ENCODE measurements at places on chromosomes 13 and 19.

- no peak for DNase-seq
These were observed 170.1 kb downstream of the URI1 start for GRCh38 chr19:30112171-30112570.

DNA sequence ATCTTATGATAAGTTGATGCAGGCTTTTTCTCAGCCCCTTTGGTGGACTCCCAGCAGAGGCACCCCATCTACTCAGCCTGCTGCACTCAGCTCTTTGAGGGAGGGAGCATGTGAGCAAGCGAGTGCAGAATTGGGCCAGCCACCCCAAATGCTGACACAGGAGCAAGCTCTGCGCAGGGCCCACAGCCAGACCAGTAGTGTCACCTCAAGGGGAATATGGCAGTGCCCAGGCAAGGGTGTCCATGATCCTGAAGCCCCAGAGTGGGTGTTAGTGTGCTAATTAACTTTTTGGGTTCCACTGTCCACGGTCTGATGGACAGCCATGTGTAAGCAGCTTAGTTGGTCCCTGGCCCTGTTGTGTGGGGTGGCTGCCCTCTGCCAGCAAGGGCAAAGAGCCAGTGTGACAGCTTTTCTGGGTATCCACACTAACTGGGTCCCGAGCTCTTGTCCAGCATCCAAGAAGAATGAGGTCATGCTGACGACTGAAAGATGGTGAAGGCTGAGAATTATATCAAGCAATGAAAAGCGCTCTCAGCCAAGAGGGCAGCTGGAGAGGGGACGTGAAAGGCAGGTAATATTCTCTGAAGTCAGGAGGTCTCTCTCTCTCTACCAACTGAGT, 898.3 kb upstream of the PCDH9 start:
- DNase-seq, result no peak

GRCh38 chr13:66414066-66414800, 815.9 kb downstream of the PCDH9 start:
- DNase-seq, result no peak

GRCh38 chr19:51808333-51808986, 13.5 kb downstream of the FPR3 start:
- DNase-seq, result no peak

DNA sequence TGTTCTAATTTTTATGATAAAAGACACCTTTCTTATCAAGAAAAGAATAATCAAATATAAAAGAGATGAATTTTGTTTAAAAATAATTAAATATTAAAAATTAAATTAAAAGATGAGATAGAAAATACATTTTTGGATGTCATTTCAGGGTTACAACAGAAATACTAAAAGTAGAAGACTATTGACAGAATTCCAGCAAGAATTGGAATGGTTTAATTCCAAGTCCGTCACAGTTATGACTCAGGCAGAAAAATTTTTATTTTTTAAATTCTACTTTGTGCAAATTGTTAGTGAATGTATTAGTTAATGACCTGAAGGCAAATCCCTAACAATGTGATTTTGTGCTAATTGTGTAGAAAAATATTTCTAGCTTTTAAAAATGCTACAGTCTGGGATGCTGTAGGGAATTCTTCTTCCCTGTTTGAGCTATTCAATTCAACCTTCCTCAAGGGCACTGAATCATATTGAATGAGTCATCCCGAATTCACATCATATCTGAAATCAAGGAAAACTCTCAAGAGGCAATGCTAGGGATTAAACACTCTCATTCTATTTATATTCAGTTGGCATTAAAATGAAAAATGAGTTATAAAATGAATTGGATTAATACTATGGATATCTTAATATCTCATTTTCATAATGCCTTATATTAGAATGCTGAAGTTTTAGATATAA, 633.5 kb upstream of the ATXN8OS start:
- DNase-seq, result no peak

Measured in T-cell (primary cell).